ENCODE measurements at places on chromosomes 1 and 21.

GRCh38 chr1:219427989-219428388 is 184.9 kb downstream of the ZC3H11B start:
- no peak for DNase-seq

DNA sequence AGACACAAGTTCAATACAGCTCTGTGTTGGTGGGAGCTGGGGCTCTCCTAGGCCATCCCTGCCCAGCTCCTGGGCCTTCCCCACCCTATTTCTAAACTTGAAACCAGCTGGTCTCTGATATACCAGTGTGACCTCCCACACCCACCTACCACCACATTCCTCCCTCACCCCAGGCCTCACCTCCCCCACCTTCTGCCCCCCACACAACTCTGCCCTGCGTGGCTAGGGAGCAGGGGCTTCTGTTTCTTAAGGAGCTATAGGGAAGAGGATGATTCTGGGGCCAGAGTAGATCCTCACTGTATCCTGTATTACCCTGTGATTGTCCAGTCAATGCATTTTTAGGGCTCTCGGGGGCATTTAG is 16.5 kb downstream of the NES start:
- no peak for DNase-seq

GRCh38 chr1:96281491-96281890 is 440.1 kb upstream of the PTBP2 start:
- no peak for DNase-seq

DNA sequence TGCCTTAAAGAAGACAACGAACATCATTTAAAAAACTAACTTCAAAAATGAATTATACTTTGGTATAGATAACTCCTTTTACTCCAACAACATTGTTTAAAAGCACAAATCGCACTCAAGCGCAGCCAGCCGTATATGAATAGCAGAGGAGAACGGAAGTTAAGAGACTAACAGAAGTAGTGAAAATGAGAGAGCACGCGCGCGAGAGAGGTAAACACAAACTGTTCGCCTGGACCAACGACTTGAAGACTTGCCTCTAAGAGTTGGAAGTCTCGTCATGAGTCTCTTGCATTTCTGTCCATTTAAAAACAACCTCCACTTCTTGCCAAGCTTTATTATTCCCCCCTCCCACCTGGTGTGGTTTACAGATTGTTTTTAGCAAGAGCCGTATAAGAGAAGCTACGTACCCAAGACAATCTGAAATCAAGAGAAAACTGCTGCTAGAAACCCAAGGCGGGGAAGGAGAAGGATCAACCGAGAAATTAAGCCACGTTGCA is 479 bp downstream of the SELENOF start:
- DNase-seq = peak; percentile 6

GRCh38 chr1:175317779-175318178 is 125.2 kb upstream of the KIAA0040 start:
- no peak for DNase-seq

- no peak for DNase-seq
Measured at GRCh38 chr1:117612517-117613248, 6.8 kb downstream of the TENT5C start.

- no peak for DNase-seq
Measured at GRCh38 chr1:27011976-27012563, 580 bp downstream of the TENT5B start.

GRCh38 chr1:2493218-2493617 is 17.1 kb downstream of the PLCH2 start:
- no peak for DNase-seq

GRCh38 chr1:78081980-78082860 is 36.5 kb downstream of the GIPC2 start:
- no peak for DNase-seq

- DNase-seq = no peak
Measured at GRCh38 chr1:35605071-35605866, 32.2 kb downstream of the TFAP2E start.

DNA sequence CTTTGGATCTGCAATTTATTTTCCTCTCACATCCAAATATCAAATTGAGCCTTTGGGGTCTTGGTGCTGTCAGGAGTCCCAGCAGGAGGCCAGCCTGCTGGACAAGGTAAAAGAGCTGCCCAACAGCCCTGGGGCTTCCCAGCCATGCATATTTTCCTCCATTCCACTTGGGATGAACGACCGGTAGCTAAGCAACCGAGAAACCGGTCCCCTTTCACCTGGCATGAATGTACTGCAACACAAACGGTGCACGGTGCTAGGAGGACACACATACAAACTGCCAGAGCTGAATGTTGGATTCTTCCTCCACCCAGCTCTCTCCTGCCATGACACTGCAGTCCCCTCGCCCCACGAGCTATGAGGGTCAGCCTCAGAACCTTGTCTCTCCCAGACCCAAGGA is 42.7 kb downstream of the BCAR3 start:
- no peak for DNase-seq

DNA sequence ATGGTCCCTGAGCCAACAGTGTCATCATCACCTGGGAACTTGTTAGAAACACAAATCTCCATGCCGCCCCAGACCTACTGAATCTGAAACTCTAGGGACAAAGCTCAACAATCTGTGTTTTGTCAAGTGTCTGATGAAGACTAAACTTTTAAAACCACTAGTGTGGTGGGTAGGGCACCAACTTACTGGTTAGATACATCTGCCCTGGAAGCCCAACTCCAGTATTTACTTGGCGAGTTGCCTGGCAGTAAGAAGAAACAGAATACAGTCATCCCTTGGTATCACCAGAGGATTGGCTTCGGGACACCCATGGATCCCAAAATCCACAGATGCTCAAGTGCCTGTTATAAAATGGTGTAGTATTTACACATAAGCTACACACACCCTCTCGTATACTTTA is 367.9 kb upstream of the DUSP10 start:
- no peak for DNase-seq

DNA sequence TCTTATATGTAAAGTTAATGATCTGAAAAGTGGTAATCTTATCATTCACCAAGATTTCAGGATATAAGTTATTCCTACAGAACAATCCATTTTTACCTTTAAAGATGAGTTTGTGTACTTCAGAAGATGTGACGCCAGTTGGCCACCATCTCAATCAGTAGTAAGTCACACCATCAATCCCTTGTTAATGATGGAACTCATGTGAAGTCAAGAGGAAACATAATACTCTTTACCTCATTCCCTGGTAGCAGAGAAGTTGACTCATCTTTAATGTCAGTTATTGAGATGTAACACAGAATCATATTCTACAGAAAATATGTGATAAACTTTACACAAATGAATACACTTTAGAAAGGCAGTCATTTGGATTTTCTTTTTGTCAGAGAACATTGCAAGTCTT is 38.2 kb downstream of the MRPL39 start:
- no peak for DNase-seq

- DNase-seq = no peak
Measured at GRCh38 chr1:245807954-245808719, 653.4 kb downstream of the KIF26B start.

GRCh38 chr1:9687874-9688582 is 36.5 kb downstream of the PIK3CD start:
- DNase-seq = no peak

GRCh38 chr1:236280438-236281197 is 1.1 kb downstream of the ERO1B start:
- DNase-seq = no peak

- no peak for DNase-seq
Measured at GRCh38 chr1:109136766-109137165, 22.9 kb downstream of the ELAPOR1 start.

DNA sequence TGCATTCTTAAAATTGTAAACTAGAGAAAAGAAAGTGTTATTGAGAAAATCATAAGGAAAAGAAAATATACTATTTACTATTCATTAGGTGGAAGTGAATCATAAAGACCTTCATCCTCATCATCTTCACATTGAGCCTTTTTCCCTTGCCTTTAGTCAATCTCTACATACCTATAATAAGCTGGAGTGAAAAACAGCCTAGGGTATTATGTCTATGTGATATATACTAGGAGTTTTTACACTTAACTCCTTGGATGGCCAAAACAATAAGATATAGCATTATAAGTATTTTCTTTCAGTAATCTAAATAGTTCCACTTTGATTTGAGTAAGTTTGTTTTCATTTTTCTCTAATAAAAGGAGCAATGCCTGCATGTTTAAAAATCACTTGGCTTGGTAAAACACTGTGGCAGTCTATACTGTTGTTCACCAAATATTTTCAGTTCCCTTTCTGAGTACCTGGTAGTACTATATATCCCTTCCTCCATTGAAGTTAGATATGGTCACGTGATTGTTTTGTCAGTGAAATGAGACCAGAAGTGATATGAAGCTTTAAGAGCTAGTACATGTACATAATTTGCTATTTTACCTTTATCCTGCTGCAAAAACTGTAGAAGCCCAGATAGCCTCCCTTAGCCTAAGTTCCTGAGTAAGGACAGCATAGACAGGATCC is 78.3 kb downstream of the CLEC20A start:
- no peak for DNase-seq

DNA sequence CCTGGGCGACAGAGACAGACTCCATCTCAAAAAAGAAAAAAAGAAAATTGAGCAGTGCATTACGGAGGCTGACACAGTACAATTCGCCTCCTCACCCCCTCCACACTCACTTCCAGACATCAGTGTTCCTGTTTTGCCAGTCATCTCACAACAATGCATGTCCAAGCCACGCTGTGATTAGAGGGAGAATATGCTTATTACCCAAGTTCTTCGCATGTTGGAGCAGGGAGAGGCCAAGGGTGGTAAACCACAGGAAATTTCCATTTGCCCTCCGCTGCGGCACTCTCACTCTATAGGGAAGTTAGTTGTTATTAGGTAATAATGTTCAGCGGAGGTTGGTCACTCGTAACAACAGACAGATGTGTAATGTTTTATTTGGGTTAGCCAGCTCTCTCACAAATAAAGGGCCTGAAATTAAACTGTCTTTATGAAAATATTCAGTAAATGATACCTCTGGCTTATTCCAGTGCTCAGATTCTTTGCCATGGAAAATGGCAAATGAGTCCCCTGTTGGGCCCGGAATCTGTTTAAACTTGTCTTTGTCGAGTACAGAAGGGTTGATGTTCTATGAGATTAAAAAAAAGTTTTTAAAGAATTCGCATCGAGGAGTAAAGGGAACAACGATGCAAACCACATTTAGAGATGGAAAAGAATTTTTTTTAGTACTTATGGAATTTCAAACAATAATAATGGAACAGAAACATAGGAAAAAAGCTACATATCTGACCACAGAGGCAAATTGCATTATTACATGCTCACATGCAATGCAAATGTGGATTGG is 33.1 kb downstream of the KCNJ15 start:
- peak; percentile 90 for DNase-seq

DNA sequence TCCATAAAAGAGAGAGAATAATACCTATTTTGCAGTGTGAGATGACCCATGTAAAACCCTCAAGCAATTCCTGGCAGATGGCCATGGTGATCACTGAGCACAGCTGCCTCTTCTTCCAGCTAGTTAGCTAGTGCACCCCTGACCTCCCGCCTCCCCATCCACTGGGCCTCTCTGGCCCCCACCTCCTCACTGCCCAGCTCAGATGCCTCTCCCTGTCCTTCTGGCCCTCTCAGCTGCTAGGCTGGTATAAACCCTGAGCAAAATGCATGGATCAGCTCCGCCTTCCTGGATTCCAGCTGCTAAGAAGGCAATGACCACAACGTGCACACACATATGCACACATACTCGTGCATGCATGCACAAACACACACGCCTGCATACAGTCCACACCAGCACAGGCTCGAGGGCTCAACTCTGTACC is 117.2 kb downstream of the DMRTB1 start:
- no peak for DNase-seq

- DNase-seq = no peak
Measured at GRCh38 chr1:246111570-246111969, 395.5 kb downstream of the SMYD3 start.

GRCh38 chr1:31805318-31805717 is 10.5 kb downstream of the SPOCD1 start:
- no peak for DNase-seq

GRCh38 chr1:66412704-66413103 is 121.2 kb upstream of the SGIP1 start:
- DNase-seq = no peak

DNA sequence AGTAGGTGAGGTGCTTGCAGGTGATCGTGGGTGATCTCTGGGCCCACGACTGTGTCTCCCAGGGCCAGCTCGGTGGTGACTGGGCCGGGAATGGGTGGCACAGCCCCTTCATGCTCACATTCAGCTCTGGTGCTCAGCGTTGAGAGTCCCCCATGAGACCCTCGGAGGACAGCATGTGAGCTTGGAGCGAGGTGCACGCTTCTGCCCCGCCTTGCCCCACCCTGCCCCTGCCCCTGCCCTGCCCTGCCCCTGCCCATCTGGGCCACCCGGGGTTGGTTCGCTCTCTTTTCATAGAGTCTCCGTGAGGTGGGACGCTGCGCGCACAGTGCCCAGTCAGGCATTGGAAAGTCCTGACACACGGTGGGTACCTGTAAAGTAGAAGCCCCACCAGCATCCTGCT is 75.3 kb upstream of the ACTL8 start:
- DNase-seq = no peak

DNA sequence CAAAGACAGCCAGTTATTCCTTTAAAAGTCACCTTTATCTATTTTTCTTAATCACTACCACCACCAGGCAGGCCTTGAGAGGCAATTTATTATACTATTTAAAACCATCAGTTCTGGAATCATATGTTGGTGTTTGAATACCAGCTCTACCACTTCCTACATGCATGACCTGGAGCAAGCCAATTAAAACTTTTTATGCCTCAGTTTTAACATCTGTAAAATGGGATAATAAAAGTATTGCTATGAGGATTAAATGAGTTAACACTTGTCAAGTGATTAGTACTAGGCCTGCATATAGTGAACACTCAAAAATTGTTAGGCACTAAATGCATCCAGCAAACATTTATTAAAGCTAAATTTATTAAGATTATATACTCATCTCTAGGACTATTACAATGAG is 49.2 kb upstream of the ADORA3 start:
- DNase-seq = no peak

DNA sequence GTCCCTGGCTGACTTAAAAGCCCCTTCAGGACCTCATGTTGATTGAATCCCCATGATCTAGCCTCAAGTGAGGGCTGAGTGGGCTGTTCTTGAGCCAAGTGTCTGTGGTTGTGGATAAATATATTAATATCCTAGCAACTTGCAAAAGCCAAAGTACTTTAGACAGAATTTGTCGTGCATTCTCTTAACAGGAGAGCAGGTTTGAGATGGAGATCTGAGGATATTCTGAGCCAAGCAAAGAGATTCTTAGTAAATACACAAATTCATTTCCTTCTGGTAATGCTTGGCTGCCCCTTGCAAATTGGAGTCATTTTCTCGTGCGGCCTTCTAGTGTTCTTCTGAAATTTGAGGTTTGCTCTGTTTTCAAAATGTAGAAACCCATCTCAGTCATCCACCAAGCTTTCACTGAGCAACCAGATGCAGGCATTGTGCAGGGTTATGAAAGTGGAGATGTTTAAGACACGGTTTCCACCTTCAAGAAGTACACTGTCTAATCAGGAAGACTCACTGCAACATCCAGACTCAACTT is 242.1 kb upstream of the JUN start:
- no peak for DNase-seq

DNA sequence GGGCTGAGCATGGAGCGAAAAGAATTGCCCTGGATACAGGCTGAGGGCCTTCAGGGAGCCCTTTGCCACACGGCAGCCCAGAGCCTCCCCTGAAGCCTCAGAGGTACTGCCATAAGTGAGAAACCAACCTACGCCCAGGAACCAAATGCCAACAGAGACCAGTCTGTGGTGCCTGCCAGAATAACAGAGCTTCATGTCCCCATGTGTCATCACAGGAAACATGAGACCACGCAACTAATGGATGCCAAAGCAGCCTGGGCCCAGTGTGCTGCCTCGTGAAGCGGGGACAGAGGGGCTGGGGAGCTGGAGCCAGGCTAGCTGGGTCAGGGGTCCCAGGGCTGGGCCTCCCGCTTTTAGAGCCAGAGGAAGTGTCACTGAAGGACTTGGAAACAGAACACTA is 18.7 kb upstream of the STUM start:
- DNase-seq = no peak
